Posterior vena cava (tissue), 2 donors: ENCODE measurements at places on chromosomes 13 and 19.

GRCh38 chr13:70856711-70857110 is 748.5 kb upstream of the KLHL1 start:
- no peak for DNase-seq

DNA sequence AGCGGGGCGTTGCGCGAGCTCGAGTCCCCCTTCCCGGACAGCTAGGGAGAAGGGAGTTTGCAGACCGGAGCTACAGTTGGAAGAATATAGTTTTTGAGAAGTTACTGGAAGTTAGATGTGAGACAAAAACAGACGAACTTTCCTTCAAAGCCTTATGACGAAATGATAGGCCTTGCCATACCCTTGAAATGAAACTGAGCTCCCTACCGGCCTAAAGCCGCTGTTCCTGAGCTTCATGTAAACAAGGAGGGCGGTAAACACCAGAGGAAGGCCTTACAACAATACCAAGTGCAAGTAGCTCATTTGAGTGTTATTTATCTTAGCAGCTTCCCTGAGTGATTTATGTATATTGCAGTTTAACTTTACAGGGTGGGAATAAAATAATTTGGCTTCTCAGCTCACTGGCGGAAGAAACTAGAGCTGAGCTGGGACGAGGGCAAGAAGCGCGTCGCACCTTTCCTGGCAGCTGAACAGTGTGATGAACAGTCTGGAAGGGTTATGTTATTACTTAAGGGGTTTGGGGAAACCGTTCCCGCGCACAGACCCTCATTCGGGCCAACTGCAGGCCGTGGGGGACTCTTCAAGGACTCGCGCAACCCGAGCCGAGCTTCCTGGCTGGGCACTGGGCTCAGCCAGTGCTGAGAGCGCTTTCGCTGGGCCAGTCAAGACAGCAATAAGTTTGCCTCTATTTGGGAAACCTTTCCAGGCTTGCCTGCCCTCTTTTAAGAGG is 111.2 kb downstream of the KCNRG start:
- no peak for DNase-seq

DNA sequence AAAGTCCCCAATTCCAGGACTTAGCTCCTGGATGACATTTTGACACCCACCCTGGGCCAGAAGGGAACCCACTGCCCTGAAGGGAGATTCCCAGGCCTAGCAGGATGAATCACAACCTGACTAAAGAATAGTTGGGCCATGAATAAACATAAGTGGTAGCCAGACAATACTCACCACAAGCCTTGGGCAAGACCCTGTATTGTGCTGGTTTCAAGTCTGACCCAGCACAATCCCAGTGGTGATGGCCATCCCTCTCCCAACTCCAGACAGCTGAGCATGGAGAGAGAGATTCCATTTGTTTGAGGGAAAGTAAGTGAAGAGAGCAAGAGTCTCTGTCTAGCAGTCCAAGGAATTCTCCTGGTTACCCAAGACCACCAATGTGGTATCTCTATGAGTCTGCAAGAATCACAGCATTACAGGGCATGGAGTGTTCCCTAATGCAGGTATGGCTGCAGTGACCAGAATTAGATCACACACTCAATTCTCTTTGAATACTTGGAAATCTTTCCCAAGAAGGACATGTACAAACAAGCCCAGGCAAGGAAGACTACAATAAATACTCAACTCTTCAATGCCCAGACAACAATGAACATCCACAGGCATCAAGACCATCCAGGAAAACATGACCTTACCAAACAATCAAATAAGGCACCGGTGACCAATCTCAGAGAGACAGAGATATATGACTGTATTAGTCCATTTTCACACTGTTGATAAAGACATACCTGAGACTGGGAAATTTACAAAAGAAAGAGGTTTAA is 158.0 kb downstream of the VWA8 start:
- DNase-seq = no peak

- DNase-seq = no peak
Measured at GRCh38 chr19:36169084-36169760, 17.0 kb upstream of the COX7A1 start.

GRCh38 chr13:91280801-91281200 is 66.7 kb upstream of the MIR17HG start:
- DNase-seq = no peak

DNA sequence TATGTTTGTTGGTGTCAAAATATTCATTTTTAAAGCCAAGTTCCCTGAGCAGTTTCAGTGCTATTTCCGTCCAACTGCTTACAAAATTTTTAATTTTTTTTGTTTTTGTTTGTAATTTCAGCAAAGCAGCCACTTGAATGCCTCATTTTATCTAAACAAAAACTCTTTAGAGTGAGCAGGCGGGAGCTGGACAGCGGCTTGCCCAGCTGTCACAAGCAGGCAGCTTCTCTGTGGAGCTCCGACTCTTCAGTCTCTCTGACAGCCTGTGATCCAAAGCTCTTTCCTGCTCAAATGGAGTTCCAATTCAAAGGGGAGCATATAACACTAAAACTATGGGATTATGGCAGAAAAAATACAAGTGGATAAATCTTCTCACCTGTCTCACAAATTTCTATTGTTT is 618.3 kb upstream of the PCDH20 start:
- no peak for DNase-seq

DNA sequence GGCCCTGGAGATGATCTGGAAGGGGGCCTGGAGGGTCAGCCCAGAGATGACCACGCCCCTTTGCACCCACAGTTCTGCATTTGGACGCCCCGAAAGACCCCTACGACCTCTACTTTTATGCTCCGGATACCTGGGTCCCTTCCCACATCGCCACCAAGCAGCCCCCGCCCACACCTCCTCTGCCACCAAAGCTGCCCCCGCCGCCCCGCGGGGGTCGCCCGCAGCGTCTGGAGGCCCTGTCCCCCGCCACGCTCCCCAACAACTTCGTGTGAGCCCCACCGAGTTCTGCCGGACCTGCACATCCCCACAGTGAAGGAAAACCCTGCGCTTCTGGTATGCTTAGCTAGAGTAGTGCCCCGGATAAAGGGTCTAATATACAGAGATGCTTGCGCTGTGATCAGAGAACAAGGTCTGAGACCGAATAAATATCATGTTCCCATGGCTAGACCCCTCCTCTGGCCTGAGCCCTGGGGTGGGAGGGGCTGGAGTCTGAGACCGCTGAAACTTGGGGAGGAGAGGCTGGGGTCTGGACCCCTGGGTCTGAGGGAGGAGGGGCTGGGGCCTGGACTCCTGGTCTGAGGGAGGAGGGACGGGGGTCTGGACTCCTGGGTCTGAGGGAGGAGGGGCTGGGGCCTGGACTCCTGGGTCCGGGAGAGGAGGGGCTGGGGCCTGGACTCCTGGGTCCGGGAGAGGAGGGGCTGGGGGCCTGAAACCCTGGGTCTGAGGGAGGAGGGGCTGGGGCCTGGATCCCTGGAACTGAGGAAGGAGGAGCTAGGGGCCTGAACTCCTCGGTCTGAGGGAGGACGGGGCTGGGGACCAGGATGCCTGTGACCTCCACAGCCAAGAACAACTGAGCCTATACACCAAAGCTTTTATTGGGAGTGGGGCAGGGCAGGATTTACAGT is 3.6 kb downstream of the GFY start:
- no peak for DNase-seq

GRCh38 chr13:28316836-28317235 is 178.1 kb downstream of the FLT1 start:
- DNase-seq = no peak

DNA sequence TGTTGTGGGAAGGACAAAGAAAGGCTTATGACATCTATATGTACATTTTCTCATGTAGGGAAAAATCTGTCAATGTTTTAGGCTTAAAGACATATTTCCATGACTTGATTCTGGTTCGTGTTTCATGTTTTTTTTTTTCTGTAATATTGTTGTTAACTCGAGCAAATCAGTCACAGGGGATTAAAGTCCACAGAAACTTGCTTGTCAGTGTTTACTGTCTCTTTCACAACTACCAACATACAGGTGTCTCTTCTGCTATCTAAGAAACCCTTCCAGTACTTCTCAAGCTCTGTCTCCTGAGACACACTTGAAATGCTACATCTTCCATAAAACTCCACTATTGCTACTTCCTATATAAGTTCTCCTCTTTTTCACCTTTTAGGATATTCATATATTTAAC is 130.9 kb upstream of the SLITRK6 start:
- no peak for DNase-seq

GRCh38 chr19:501646-502045 is 5.4 kb downstream of the MADCAM1 start:
- no peak for DNase-seq

DNA sequence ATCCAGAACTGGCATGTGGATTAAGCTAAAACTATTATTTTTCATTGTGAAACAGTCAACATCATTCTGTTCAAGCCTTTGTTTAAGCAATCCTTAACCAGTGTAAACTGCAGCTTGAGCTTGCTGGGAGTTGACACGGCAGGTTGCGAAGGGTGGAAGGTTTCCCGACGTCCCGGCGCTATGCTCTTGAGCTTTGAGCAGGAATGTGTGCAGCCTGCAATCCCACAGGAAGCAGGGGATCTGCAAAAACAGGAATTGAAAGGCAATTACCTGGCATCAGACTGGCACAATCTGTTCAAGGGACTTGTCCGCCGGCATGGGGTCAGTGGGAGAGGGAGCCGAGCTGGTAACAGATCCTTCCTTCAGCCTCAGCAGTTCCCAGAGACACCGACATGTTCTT is 586.7 kb upstream of the SGCG start:
- no peak for DNase-seq

- DNase-seq = no peak
Measured at GRCh38 chr13:71577127-71577526, 289.9 kb downstream of the DACH1 start.

DNA sequence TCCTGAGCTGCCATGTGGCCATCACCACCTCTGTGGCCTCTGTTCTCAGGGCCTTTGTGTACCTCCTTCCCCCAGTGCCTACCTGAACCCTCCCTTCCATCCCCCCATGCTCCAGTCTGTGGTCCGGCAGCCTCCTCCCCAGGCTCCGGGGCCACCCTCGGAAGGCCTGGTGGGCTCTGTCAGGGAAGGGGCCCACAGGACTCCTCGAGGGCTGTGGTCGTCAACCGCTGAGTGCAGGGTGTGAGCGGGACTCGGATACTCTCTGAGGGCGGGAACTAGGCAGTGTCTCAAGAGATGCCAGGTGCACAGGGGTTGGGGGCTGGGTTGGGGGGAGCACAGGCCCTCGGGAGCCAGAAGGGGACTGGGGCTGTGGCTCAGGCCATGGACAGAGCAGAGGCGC is 3.9 kb downstream of the MAP2K7 start:
- no peak for DNase-seq

GRCh38 chr19:58346961-58347929 is 6.0 kb downstream of the A1BG start:
- peak; percentile 90 for DNase-seq

DNA sequence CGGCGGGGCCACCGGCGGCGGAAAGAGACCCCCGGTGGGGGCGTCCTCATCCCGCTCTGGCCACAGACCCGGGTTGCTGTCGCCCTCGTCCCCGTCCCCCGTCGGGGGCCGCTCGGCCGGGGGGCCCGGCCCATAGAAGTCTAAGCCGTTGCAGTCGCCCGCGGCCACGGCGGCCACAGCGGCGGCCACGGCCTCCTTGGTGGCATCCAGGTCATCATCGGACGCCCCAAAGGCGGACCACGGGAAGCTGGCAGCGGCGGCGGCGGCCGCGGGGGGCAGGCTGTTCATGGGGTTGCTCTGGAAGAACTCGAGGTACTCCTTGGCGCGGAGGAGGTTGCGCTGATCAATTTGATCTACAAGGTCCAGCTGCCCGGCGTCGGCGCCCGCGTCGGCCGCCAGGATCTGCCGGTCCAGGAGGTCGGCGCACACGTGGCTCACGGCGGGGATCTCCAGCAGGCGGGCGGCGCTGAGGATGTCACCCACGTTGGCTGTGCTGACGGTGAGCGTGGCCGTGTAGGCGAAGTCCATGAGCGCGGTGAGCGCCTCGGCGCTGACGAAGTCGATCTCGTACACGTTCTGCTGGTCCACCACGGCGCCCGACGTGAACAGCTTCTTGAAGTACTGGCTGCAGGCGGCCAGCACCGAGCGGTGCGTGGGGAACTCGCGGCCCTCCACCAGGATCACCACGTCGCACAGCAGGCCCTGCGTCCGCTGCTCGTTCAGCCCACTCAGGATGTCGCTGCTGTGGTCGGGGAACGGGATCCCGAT is 12.1 kb downstream of the ZBTB7A start:
- DNase-seq = no peak

DNA sequence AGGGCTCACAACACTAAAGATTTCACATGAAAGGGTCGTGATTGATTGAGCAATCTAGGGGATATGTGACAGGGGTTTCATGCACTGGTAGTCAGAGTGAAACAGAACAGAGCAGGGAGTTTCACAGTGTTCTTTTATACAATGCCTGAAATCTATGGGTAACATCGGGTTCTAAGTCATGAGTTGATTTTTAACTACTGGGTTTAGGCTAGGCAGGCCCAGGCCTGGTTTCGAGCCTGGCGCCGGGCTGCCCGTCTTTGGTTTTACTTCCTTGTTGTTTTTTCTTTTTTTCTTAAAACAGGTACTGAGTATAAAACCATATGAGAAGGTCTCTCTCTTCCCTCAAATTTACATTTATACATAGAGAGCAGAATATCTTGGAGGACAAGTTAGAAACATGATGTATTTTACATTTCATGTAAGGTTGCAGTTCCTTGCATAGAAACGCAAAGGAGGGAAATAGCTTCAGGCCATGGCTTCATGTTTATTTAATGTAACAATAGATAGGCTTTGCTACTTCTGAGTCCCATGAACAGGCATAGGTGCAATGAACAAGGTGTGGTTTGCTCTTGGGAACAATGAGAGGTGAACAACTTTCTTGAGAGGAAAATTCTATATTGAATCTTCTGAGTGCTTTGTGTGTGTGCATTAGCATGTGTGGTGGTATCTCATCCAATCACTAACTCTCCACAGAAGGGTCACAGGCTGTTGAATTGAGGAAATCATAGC is 128.9 kb upstream of the RXFP2 start:
- no peak for DNase-seq

DNA sequence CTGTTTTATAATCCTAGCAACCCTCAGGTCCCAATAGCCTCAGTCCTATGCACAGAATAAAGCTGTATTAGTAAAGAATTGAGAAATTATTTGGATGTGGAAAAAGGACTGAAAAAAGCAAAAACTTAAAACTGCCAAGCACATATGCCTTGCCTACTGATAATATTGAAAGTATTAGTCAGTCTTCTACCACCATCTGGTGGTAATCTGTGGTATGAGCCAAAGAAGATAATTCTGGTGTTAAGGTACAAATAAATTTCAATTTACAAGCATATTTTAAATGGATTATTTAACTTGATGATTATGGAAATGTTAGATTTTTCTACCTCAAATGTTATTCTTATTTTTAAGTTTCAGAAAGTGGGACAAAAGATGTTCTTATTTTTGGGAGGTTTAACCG is 460.3 kb upstream of the KLHL1 start:
- no peak for DNase-seq

- peak; percentile 87 for DNase-seq
Measured at GRCh38 chr13:106533943-106534638, 1.4 kb downstream of the EFNB2 start.

DNA sequence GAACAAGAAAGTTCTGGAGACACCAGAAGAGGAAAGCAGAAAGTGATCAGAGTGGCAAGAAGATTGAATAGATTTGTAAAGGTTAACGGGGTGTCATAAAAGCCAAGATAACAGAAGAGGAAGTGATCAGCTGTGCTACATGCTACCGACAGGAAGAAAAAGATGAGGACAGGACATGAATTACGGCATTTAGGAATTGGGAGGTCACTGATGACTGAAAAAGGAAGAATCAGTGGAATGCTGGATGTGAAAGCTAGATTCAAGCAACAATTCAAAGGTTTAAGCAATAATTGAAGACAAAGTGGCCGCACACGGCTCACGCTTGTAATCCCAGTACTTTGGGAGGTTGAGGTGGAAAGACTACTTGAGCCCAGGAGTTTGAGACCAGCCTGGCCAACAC is 15.1 kb downstream of the ZNF160 start:
- DNase-seq = no peak

- DNase-seq = no peak
Measured at GRCh38 chr13:20057963-20058362, 99.4 kb downstream of the ZMYM2 start.
